Fibroblast of skin of left quadriceps (primary cell): ENCODE measurements at places on chromosomes 12 and 14.
A peak's percentile ranks its signal among the peaks of the same experiment; 100 is the strongest.

- DNase-seq: peak; percentile 28
Measured at GRCh38 chr12:58310368-58310767, 369.0 kb downstream of the ATP23 start.

DNA sequence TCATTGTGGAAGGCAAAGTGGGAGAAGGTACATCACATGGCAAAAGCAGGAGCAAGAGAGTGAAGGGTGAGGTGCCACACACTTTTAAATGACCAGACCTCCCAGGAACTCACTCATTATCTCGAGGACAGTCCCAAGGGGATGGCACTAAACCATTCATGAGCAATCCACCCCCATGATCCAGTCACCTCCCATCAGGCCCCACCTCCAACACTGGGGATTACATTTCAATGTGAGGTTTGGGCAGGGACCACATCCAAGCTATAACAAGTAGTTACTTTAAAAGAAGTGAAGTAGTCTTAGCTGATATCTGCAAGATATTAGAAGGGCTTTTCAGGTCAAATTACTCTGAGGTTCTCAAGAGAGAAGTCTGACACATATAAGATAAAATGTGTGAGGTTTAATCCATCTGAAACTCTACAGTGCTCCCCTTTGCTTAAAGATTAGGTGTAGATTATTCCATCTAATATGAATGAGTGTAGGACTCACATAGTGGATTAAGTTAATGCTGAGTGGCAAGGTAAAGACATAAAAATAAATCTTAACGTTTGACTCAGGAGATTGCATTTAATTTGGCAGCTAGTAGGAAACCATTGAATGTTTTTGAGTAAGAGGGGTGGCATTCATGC, 130.8 kb downstream of the TMX1 start:
- no peak for DNase-seq

DNA sequence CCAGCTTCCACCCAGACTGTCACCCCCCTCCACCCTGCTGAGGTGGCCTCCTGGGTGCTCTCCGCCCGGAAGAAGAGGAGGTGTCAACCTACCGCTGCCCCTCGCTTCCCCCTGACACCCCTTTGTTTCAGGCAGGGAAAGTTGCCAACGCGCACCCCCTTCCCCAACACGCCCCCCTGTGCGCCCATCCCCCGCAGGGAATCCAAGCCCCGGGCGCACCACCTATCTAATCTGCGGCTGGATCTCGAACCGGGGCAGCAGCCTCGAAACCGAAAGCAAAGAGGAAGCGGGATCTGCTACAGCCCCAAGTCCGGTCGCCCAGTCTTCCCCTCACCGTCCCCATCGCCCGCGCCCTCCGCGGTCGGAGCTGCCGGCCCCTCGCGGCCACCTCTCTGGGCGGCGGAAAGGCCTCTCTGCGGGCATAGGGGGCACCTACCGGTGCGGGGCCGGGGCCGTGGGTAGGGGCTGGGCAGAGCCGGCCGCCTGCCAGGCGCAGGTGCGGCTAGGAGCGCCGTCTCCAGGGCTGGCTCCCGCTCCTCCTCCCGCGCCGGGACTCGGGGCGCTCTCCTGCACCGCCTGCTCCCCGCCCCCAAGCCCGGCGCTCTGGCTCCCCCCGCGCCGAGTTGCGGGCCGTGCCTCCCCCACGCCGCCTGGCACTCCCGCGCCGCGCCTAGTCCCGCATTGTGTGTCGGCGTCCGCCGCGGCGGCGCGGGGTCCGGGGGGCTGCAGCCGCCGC, 18.3 kb upstream of the PLEKHH1 start:
- DNase-seq: no peak

GRCh38 chr12:115504306-115505290, 772.9 kb downstream of the MED13L start:
- DNase-seq: no peak

GRCh38 chr14:55539975-55540374, 40.0 kb upstream of the KTN1 start:
- no peak for DNase-seq
